ENCODE measurements at places on chromosomes 5 and 9.

DNA sequence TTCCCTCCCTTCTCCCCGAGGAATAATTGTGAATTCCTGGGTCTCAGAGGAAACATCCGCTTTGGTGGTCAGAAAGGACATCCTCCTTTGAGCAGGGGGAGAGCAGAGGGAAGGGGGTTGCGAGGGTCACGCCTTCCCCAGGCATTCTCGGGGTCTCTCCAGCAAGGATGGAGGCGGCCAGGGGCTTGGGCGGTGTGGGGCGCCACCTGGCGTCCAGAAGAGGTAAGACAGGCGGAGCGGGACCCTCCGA, 129.1 kb downstream of the KCNIP1 start:
- peak; percentile 42 for DNase-seq

GRCh38 chr9:125393426-125393825, 131.8 kb downstream of the GAPVD1 start:
- no peak for DNase-seq

DNA sequence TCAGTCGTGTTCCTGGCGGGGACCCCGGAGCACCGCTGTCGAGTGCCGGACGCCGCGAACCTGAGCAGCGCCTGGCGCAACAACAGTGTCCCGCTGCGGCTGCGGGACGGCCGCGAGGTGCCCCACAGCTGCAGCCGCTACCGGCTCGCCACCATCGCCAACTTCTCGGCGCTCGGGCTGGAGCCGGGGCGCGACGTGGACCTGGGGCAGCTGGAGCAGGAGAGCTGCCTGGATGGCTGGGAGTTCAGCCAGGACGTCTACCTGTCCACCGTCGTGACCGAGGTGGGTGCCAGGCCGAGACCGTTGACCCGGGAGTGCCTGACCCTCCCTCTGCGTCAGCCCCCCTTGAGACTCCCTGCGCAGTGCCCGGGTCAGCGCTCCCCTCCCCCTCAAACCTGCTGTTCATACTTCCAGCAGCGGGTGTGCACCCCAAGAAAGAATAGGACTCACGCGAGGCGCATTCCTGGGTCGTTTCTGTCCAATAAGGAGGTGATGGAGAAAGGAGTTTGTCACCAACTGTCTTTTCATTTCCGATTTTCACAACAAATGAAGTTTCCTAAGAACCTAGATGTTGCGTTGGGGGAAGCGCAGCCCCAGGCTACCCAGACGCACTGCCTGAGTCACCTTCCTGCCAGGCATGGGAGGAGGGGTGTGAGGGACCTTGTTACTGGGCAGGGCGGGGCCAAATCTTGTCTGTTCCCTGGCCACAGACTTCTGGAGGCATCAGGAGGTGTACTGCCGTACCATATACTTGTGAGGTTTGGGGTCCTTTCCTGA, 722 bp downstream of the SLC22A4 start:
- peak; percentile 78 for DNase-seq

DNA sequence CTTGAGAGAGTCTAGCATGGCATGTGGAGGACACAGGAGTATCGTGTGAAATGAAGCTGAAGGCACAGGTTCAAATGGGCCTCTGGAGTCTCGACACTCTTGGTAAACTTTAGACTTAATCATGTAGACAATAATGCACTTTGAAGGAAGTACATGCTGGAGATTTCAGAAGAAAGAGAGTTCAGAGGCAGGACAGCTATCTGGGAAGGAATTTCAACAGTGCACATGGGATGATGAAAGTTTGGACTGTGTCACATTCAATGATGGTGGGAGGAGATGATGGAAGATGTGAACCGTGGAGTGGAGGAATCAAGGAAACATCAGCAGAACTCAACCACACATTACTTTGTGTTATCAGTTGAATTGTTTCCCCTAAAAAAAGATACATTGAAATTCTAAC, 88.6 kb upstream of the PAPPA start:
- DNase-seq, result no peak

DNA sequence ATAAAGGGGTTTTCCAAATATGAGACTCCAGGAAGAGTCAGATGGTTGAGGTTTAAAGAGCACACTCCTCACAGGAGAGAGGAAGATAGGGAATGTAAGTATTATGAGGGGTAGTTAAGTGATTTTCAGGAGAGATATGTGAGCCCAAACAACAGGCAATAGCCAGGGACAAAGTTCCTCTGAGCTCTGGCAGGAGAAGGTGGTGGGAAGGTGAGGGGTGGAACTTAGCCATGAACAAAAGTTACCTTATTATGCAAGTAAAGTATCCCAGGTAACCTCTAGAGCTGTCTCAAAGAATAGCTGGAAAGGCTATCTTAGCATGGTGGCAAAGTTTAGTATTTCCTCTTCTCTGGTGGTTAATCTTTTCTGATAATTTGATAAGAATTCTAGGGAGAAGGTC, 450.5 kb upstream of the PTPRD start:
- DNase-seq, result no peak

GRCh38 chr9:16309469-16310271, 560.8 kb downstream of the BNC2 start:
- no peak for DNase-seq

- DNase-seq, result no peak
These were observed 237.7 kb upstream of the MEF2C start for GRCh38 chr5:89120719-89121118.

DNA sequence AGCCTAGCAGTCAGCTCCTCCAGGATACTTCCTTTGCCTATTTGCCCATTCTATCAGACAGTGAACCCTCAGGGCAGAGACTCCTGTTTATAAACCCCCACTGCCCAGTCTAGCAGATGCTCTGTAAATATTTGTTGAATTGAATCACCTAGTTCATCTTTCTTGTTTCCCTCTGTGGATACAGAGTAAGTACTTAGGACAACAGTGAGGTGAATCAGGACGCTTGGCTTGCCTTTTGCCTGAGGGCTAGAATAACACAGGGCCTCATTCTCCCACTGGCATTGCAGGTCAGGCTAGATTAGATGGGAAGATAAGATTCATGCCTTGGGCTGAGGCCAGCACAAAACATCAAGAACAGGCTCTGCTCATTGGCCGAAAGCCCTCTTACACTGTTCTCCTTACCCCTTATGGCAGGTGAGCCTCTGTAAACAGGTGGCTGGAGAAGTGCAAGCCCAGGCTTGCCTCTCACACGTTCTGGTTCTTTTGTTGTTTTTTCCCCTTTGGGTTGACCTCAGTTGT, 22.2 kb downstream of the TNFSF8 start:
- DNase-seq, result no peak

DNA sequence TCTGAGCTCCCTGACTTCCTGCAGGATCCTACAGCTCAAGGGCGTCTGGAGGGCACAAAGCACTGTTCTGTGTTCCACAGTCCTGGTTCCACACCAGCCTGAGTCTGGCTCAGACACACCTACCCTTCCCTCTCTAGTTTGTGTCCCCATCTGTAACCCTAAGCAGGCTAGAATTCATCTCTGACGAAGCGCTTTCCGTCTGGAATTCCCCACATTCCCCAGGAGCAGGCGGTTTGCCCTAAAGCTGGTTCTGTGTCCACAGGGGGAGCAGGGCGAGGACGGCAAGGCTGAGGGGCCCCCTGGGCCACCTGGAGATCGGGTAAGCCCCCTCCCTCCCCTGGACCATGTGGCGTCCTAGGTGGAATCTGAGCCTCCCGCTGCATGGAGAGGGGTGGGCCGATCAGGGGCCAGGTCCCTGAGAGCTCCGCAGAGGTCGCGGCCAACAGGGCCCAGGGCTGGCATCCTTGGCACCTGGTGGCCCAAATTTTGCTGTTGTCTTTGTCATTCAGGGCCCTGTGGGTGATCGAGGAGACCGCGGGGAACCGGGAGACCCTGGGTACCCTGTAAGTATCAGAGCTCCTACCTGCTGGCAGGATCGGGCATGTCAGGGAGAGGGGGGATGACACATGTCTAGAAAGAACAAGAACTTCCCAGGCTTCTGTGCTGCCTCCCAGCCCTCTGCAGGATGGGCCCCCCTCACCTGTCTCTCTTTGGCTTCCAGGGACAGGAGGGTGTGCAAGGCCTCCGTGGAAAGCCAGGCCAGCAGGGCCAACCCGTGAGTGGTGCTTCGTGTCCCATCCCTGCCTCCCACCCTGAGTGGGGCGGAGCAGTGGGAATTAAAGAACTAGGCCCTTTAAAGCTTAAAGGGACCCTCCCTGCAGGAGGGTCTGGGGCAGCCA, 34.5 kb upstream of the ORM1 start:
- no peak for DNase-seq

DNA sequence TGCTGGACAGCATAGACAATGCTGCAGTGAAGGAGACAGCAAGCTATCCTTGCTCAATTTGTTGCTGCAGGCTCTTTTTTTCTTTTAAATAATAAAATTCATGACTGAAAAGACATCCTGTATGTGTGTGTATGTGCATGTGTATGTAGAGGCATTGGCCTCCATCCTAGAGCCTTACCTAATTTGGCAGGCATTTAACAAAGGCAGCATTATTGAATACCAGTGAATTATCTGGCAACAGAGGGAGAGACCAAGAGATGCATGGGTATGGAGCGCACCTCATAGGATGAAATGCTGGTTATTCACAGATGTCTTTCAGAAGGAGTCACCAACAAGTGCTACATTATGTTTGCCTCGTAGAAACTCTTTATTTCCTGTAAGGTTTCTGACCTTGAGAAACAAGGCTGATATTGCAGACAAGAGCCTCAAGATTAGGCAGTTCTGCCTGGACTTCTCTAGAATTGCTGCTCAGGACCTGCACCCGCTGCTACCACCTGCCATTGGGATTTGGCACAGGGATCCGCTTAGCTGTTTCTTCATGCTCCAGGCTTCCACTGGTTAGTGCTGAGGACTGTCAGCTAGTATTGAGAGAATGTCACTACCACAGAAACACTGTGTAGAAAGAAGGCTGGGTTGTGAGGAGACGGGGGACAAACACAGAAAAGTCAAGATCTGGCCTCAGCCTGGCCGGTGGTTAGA, 247.7 kb upstream of the RFX3 start:
- no peak for DNase-seq

DNA sequence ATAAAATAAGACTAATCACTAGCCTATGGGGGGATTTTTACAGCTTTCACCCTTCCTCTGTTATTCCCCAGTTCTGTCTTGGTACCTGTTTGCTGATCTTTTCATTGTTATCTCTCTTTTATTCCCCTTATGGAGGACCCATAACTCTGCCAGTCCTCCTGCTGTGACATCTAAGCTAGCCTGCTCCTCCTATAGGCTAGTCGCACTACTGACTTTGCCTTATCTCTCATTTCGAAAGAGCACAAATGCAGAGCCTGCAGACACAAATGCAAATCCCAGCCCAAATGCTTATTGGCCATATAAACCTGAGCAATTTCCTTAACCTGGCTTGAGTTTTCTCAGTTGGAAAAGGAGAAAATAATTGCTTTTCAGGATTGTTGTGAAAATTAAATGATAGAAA, 59.1 kb upstream of the CAMK4 start:
- no peak for DNase-seq

DNA sequence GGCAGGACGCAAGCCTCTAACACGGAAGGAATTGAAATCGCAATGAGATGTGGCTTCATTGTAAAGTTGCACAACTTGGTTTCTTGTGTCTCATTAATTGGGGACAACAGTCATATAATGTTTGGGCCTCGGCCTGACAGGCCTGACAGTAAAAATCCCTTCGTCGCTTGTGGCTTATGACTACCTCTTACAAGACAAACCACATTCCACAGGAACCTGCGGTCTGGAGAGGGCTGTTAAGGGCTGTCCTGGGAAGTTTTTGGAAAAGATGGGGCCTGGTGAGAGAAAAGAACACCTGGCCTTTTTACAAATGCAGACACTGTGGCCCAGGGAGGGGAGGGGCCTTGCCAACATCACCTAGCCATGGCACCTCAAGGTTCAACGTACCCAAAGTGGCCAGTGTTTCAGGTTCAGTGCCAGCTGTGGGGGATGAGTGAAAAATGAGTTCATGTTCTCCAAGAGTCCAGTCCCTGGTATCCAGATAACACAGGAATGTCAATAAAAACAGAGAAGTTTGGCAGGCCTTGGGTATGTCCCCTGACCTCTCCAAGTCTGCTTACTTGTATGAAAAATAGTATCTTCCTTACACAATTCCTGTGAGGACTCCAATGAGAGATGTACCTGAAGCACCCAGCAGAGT, 22.2 kb downstream of the SHB start:
- no peak for DNase-seq

DNA sequence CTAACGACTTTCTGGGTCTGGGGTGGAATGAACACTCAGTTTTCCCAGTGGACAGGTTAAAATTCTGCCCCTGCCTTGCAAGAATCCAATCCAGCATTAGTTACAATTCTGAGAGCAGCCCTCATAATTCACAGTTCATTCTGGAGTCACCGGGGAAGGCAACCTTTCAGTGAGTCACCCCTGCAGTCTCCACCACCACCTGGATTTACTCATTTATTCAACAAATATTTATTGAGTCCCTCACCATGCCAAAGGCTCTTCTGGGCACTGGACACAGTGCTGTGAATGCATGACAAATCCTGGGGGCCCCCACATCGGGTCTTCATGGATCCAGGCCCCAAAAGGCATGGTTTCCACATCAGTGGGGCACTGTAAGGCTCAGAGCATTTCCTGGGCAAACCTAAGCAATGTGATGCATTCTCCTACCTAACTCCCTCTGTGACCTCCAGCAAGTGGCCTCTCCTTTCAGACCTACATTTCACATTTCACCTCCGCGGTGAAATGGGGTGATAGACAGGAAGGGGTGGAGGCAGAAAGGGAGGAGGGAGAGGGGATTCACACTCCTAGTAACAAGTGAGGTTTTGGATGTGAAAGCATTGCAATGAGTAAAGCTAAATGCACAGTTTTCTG, 6.4 kb upstream of the MSX2 start:
- no peak for DNase-seq

DNA sequence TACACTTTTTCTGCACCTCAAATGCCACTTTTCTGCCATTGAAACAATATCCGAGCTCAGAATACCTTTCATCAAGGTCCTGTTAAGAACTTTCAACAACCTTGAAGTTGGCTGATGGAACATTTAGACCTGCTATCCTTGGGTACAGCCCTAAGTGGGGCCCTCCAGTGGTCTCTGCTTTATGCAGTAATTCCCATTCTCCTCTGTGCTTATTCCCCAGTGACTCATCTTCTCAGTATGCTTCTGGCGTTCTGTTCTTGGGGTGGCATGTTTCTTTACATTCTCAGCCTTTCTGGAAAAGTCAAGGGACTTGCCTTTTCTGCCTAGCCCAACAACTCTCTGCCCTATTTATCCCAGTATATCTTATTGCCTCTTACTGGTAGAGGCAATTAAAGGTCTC, 7.1 kb downstream of the ANP32B start:
- DNase-seq, result no peak

GRCh38 chr5:52807723-52808122, 20.0 kb downstream of the ITGA1 start:
- no peak for DNase-seq

Measured in activated CD4-positive, alpha-beta T cell treated with anti-CD3 and anti-CD28 coated beads, Interleukin-2, amount 50 U/mL, for 24 hours (primary cell).